ENCODE measurements at places on chromosomes 1 and 21.

DNA sequence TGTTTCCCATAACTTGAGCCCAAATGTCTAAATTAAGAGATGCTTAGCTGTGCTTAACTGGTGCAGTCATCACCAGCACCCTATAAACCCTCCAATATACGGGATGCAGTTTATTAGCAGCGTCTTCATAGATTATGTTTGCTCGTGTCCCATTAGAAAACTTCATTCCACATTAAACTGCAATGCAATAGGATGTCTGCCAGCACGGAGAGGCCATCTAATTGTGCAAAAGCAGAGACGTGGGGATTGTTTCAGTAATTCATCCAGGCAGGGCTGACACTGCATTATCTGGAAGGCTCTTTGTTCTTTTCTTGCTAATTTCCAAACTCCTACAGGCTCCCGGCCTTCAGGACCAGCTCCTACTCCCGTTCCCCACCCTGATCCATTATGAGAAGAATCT is 89.5 kb downstream of the CSMD2 start:
- DNase-seq, result no peak

GRCh38 chr1:110450929-110451328 is at the start of gene PROK1:
TSS of gene PROK1 (plus strand) at chr1:110451149. CDS start at chr1:110451217, 68 bp downstream.
- no peak for DNase-seq

DNA sequence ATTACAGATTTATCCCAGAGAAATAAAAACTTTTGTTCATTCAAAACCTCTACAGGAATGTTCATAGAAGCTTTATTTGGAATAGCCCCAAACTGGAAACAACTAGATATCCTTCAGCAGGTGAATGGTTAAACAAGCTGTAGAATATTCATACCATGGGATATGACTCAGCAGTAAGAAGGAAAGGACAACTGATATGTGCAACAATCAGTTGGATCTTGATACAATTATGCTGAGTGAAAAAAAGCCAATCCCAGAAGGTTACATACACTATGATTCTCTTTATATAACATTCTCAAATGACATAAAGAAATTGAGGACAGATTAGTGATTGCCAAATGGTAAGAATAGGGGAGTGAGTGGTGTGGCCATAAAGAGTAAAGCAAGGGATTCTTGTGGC is 376.7 kb downstream of the S1PR1 start:
- DNase-seq, result no peak

DNA sequence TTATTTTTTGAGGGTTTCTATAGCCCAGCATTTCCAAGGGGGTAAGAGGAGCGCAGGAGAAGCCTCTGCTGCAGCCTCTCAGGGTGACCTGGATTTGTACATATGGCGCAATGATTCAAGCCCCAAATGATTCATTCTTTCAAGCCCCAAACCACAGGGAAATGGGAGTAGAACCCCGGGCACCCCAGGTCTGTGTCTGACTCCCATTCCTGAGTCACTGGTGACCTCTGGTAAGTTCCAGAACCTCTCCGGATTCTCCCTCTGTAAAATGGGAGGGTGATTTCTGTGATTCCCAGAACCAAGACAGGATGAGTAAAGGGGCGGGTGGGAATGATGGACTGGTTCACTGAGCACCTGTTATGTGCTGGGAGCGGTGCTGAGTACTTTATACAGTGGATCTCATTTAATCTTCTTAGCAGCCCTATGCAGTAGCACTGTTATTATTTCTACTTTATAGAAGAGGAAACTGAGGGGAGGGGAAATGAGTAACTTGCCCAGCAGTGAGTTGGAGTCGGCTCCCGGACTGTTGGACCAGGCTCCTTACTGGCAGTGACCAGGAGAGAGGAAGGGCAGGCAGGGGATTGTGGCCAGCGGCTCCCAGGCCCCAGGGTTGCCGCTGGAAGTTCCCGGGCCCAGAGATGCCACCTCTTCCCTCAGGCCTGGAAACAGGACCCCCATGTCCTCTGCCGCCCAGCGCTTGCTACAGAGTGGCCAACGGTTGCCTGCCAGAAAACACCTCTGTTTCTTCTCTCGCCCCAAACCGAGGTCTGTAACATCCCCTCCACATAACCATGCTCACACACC is 20.3 kb upstream of the SLC26A9 start:
- no peak for DNase-seq

- no peak for DNase-seq
These were observed 30.6 kb downstream of the WLS start for GRCh38 chr1:68201546-68202238.

DNA sequence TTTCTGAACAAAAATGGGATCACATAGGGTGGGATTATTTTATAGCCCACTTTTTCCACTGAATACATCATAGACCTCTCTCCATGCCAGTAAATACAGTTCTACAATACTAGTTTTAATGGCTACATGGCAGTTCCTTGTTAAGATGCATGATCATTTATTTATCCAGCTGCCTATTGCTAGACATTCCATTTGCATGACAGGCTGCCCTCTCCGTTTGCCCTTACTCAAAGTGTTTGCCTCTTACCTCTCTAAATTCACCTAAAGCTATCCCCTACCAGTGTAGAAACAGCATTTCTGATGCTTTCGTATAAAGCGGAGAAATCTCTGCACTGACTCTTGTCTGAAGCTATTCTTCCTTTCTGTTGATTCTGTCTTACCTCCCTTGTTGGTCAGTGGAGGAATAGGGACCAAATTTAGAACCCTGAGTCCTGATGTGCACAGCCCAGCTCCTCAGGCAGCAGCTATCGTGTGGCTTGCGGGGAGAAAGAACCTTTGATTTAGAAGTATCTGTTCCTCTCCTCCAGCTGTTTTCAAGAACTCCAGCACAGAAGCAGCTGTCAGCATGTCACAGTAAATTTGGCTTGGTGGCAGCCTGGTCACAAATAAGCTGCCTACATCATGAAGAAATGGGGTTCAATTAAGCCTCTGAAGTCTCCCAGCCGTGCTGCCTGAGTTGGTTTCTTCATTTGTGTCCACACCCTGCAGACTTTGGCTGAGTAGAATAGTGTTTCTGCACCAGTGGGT is 337.3 kb downstream of the PRDM2 start:
- DNase-seq, result no peak

DNA sequence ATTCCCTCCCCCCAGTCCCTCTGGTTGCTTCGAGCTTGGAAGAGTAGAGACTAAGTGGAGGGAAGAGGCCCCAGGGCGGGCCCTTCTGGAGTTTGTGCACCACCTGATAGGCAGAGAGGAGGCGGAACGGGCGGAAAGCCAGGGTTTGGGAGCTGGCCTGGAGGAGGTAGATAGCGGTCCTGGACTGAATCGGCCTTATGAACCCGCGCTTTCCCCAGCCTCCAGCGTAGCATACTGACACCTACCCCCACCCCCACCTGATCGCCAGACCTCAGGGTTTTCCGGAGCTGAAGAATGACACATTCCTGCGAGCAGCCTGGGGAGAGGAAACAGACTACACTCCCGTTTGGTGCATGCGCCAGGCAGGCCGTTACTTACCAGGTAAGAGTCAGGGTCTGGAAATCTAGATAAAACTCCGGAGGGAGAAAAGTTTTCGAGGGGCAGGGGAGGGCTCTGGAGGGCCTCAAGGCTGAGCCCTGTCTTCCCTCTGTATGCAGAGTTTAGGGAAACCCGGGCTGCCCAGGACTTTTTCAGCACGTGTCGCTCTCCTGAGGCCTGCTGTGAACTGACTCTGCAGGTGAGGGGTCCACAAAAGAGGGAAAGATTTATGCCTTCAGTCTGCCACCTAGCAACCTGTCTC is 705 bp downstream of the UROD start:
- DNase-seq, result no peak

GRCh38 chr1:101920577-101920976 is 76.1 kb downstream of the OLFM3 start:
- DNase-seq, result no peak

DNA sequence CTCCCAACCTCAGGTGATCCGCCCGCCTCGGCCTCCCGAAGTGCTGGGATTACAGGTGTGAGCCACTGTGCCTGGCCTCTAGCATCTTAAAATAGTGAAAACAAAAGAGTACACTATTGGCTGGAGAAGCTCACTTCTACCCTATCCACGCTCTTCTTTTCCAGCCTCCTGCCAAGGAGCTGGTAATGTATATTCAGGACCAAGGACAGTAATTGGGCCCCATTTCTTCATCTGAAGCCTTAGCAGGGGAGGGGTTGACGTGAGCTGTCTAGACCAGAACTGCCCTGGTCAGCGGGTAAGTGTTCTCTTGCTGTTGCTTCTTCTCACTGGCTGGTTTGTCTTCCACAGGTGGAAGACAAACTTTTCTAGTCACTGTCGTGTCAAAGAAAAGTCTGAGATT is 70.2 kb downstream of the DNM3 start:
- no peak for DNase-seq

DNA sequence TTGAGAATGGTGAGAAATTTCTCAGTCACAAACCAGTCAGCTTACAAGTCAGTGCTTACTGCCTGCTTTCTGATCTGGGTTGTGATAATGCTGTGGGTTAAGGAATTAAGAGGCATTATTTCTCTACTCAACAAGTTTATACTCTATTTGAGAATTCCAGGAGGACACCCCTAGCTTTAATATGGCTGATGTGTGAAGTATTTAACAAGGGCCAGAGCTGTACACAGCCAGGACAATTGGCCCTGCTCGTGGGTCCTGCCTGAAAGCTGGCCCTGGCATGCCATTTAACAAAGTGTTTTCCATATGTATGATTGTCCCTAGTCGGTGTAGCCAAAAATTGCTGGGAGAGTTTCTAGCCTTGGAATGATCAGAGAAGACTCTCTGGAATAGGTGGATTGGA is 43.2 kb downstream of the HHAT start:
- DNase-seq, result no peak

- DNase-seq, result no peak
These were observed 508.6 kb downstream of the RWDD3 start for GRCh38 chr1:95742591-95743089.

Data from stimulated activated CD8-positive, alpha-beta memory T cell treated with anti-CD3 and anti-CD28 coated beads, Interleukin-4, amount 100 ng/mL, for 1 hour (primary cell).